CD4-positive, alpha-beta T cell treated with Interferon alpha-2 for 1 hour (primary cell): ENCODE measurements at places on chromosomes 6 and 20.

DNA sequence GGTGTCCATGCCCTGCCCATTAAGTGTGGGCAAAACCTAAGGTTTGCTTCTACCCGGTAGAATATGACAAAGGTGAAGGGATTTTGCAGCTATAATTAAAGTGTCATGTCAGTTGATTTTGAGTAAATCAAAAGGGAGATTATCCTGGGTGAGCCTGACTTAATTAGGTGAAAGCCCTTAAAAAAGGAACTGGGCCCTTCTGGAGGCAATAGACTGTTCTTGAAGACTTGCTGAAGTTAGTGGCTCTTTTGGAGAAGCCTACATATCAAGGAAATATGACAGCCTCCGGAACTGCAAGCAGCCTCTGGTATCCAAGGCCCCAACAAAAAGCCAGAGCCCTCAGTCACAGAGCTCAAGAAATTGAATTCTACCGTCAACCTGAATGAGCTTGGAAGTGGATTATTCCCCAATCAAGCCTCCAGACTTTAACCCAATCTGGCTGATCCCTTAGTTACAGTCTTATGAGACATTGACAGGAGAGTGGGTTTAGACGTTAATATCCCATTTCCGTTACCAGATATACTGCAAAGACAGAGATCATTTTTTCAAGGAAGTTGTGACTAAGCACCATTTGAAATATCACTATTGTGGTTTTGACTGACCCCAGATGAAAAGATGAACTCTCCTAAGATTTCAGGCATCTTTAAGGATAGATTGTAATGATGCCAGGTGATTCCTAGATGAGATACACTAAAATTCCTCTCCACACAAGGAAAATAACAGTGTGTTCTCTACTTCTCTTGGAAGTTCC lies 303.4 kb downstream of the PLCB1 start:
- DNase-seq = no peak

DNA sequence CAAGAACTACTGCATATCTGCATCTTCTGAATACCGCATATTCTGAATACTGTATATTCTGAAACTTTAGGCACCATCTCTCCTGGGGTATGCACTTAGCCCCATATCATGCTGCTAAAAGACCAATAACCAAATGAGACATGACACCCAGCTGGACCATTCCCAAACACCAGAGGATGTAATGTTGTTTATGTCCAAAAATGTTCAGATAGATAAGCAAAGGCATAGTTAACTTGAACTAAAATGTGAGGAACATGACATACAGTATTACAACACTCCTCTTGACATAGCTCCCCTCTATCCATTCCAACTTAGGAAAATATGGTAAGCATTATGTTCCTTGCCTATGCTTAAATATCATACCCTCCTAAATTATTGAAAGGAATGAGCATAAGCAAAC lies 127.3 kb downstream of the TENT5A start:
- no peak for DNase-seq

- no peak for DNase-seq
Observed at GRCh38 chr6:6412700-6413099, 92.2 kb upstream of the F13A1 start.

DNA sequence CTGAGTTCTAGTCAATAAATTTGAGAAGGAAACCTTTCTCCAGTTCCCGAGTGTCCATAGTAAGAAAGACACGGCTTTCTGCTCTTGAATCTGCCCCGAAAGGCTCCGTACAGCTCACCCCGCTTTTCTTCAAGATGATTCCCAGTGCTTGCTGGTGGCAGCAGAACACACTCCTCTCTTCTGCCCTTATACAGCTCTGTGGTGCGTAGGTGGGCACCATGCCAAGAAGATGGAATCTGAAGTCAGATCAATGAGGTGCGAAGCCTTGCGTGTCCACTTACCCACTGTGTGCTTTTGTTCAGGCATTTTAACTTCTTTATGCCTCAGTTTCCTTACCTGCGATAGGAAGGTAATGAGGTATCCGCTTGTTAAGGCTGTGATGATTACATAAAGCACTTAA lies 142.2 kb downstream of the WDR27 start:
- no peak for DNase-seq
